ENCODE measurements at places on chromosomes 2 and 18.

- DNase-seq: no peak
Observed at GRCh38 chr18:23897733-23898132, 116.8 kb upstream of the TTC39C start.

GRCh38 chr2:221075203-221075602 lies 496.9 kb downstream of the EPHA4 start:
- no peak for DNase-seq

GRCh38 chr2:96146153-96146880 lies 1.1 kb upstream of the DUSP2 start:
- peak; percentile 80 for DNase-seq

DNA sequence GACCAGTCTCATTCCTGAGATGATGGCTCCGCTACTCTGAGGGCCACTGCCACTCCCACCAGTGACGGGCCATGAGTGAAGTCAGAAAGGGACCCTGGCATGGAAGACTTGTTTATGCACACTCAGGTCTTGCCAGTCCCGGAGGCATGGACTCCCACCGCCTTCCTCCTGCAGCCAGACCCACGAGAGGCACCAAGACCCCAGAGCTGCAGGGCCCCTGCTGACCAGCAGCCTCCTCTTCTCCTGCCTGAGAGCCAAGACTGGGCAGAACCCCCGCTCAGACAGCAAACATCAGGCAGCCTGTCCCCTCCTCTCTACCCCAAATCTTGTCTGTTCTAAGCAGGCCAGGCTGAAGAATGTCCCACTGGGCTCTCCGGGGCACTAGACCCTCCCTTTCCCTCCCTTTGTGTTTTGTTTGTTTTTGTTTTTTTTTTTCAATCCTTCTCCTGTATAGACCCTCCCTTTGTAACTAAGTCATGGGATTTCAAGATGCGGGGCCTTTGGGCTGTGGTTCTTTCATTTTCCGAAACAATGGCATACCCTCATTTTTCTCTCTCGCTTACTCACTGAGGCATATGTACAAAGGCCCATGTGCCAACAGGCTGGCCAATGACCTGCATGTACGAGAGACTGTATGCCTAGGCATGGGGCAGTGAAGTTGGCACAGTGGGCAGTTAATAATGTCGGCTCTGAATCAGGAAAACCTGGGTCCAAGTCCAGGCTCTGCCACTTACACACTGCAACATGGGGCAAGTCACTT lies 24.3 kb upstream of the MAPRE3 start:
- DNase-seq: no peak

DNA sequence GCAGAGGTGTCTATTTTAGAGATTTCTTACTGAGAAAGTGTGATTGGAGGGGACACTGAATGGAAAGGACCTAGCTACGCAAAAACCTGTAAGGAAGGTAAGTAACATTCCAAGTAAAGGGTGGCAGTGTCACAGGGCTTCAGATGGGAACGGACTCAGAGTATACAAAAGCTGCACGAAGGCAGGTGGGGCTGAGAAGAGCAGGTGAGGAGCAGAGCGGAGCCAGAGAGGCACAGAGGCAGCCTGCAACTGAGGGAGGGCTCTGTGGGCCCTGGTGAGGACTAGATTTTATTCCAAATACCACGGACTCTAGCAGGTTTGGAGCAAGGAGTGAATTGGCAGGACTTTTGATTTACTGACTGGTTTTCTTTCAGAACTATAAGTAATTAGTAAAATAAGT lies 331.3 kb upstream of the PKDCC start:
- DNase-seq: no peak

- no peak for DNase-seq
Observed at GRCh38 chr2:203737360-203737759, 30.9 kb downstream of the CD28 start.

- DNase-seq: no peak
Observed at GRCh38 chr2:227320305-227321094, 4.6 kb upstream of the MFF start.

DNA sequence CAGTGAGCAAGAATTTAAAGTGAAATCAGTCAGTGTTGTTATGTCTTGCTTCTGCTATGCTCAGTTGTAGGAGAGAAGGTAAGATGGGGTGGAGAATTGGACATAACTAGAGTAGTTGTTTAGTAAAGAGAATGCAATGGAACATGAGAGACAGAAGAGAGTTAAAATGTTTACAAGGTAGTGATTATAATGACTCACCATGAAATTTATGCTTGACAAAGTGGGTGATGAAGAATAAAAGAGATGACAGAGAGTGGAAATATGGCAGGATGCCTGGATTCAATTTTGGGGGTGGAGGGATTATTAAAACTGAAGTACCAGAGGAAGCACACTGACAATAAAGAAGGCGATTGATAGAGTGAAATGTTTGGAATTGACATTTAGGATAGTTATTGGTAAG lies 10.6 kb downstream of the SCG2 start:
- DNase-seq: no peak

Measured in stimulated activated CD8-positive, alpha-beta memory T cell treated with anti-CD3 and anti-CD28 coated beads, Interleukin-4, amount 100 ng/mL, for 4 hours (primary cell).